ENCODE measurements at places on chromosomes 13 and 19.

- DNase-seq = no peak
Measured at GRCh38 chr13:99656844-99657381, 155.6 kb downstream of the TM9SF2 start.

- DNase-seq = no peak
Measured at GRCh38 chr19:45492627-45493470, 4.0 kb downstream of the RTN2 start.

DNA sequence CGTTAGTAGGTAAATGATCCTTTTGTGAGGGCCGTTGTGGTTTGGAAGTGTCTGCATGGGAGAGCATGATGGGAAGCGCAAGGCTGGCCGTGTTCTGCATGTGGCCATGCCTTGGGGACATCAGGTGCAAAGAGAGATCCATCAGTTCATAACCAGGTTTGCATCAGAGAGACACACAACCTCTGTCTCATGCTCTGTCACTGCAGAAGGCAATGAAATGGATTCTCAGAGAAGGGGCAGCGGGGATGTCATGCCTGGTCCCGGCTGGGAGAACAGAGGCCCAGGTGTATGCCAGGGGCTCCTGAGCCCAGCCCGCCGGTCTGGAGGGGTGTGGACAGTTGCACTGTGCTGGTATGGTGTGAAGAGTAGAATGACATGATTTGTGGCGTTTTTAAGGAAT, 60.2 kb downstream of the GGACT start:
- DNase-seq = no peak

DNA sequence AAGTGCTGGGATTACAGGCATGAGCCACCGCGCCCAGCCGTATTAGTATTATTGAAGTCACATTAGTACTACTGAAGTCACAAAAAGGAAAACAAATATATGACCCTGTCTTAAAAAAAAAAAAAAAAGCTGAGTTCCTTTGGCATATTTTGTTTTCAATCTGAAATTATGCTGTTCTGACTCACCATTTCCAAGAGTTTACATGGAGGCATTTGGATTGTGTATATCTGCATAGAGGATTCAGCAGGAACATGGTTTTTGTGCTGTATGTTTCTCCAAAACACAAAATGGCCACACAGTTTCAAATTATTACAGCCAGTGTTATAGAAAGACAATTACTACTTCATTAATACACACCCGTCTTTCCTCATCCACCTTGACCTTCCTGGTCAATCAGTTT, 103.5 kb upstream of the TSC22D1 start:
- DNase-seq = no peak

DNA sequence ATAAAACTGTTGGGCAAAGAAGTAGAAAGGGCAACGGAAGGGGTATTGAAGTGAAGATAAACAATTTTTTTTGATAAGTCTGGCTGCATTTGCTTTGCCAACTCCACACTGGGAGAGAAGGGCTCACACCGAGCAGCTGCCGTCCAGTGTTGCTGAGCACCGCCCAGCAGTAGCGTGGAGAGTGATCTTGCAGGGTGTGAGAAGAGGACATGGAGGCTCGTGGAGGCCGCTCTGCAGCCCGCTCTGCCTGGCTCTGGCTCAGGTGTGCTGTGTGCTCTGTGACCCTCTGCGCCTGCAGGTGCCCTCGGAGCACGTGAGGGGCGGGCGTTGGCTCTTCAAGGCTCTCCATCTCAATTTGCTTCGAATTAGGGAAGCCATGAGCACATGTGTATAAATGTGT, 35.9 kb upstream of the TEX29 start:
- no peak for DNase-seq
